ENCODE measurements at places on chromosomes 3 and 15.

DNA sequence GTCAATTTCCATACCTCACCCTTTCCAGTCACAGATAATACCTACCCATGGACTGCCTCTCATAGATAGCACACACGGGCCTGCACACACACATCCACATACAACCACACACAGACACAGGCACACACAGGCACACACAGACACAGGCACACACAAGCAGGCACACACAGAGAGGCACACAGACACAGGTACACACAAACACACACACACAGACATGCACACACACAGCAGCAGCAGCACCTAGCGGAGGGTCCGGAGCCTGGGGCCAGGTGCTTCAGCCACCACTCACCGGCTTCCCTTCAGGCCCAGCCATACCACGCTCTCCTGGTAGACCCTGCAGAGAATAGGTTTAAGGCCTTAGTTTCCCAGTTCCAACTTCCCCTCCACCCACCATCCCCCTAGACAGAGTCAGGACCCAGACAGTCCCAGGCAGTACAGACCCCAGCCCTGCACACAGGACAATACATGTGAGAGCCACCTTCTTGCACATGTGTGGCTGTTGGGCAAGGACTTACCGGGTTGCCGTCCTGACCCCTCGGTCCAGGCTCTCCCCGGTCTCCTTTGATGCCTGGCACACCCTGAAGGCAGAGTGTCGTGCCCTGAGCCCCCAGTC, 10.5 kb upstream of the UCN2 start:
- DNase-seq = no peak

GRCh38 chr3:49872801-49873281, 3.1 kb upstream of the CAMKV start:
- no peak for DNase-seq

DNA sequence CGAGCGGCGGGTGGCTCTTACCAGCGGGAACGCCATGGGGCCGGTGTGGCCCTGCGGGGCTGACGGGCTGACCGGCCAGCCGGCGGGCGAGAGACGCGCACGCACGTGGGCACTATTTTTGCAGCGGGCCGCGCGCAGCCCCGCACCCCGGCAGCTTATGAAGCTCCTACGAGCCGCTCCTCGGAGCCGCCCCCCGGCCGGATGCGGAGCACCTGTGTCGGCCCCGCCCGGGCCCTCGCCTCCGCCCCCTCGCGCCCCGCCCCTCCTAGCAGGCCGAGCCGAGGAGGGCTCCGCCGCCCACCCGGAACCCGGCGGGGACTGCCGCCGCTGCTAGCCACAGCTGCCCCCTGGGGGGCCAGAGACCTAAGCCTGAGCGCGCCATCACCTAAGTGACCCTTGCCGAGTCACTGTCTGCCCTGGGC, 683 bp upstream of the CPEB1 start:
- DNase-seq = no peak

- no peak for DNase-seq
Measured at GRCh38 chr3:28835751-28836150, 445.1 kb upstream of the RBMS3 start.

- DNase-seq = no peak
Measured at GRCh38 chr3:183931881-183932280, 47.2 kb upstream of the PARL start.

- no peak for DNase-seq
Measured at GRCh38 chr3:196218155-196218712, 1.9 kb downstream of the SLC51A start.
